GM12891 (cell line): ENCODE measurements at places on chromosomes 16 and 17.

GRCh38 chr17:72400488-72400827, 279.6 kb downstream of the SOX9 start:
- DNase-seq, result no peak

GRCh38 chr16:17305694-17306093, 165.1 kb downstream of the XYLT1 start:
- DNase-seq, result no peak

- no peak for DNase-seq
Observed at GRCh38 chr16:26275021-26275590, 583.3 kb downstream of the HS3ST4 start.

DNA sequence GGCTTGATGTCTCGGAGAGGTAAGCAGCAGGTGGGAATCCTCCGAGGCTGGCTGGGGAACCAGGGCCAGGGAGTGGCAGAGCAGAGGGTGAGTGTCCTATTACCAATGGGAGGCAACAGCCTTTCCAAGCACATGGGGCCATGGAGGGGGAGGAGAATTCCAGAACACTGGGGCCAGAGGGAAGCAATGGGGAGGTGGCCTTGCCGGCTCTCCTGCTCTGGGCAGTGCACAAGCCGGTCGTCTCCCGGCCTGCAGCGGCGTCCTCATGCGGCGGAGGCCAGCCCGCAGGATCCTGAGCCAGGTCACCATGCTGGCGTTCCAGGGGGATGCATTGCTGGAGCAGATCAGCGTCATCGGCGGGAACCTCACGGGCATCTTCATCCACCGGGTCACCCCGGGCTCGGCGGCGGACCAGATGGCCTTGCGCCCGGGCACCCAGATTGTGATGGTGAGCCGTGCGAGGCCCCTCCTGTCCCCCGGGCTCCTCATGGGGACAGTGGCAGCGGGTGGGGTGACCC, 21.9 kb downstream of the SGSH start:
- no peak for DNase-seq

- no peak for DNase-seq
Observed at GRCh38 chr16:88831838-88832237, 20.1 kb upstream of the APRT start.

DNA sequence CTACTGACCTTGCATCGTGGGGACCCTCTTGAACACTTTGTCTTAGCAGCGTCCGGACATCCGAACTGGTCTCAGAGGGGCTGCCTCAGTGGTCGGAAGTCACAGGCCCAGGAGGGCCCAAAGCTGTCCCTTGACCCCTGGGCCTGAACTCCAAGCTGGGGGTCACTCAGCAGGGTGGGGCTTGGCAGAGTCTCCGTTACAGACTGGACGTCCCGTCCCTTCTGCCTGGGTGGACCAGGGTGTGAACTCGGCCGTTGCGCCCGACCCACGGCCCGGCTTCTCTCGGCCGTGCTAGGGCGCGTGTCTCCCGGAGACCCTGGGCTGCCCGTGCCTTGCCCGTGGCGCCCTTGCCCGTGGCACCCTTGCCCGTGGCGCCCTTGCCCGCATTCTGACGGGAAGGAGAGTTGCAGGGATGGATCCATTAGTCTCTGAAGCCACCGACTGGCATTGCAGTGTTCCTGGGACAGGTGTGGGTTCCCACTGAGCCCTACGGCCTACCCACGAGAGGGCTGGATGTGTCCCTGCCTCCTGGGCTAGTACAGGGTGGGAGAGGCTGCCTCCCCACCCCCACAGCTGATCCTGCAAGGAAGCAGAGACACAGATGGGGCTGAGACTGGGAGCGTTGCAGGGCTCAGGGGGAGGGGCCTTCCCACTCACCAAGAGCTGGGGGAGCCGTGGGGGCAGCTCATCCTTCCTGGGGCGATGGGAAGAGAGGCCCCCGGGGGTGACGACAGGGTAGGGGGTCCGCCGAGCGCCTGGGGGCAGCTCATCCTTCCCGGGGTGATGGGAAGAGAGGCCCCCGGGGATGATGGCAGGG, 4.9 kb downstream of the CACNA1H start:
- no peak for DNase-seq

DNA sequence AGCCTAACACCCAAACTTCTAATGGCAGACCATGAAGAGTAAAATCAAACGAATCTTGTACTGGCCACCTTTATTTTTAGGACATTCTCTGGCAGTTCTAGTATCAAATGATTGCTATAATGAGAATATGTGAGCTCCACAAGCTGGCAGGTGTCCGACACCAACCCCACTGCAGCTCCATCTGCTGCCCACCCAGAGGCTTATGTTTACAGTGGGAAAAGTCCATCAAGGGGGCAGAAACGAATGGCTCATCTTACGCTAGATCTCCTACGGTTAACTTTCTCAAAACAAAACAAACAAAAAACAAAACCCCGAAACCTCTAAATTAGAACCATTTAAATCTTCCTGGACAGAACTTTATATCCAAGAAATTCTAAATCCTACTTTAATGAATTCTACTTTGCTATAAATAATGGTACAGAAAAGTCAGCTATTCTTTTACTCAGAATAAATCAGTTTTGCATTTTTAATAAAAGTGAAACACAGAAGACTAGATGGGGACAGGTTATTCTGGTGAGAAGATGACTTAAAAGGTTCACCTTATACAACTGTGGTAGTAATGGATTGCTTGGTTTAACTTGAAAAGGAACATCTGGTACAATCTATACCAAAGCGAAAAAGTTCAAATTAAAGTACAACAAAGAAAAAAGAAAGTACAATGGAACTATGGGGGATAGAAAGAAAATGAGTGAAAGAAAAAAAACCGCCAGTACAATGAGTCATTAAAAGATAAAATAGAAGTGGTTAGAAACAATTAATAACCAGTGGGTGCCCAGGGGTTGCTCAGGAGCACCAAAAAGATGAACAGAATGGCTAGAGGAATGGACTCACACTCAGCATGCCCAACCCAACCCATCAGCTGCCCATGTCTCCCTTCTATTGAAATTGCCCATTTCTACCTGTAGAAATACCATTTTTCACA, 40.2 kb downstream of the GRB2 start:
- no peak for DNase-seq

DNA sequence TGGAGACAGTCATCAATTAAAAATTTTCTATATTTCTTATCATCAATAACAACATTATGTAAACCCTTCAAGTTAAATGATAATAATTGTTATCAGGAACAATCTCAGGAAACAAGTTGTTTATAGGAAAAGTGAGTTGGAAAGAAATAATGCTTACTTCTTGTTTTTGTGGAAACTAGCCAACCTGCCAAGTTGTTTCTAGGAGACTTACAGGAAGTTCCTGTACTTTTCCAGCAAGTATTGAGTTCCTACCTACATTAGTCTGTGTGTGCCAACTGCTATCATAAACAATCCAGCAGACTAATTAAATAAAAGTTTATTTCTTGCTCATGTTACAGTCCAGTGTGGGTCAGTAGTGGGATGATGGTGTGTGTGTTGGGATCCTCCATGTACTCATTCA, 1.6 kb upstream of the CCL14 start:
- DNase-seq, result no peak

DNA sequence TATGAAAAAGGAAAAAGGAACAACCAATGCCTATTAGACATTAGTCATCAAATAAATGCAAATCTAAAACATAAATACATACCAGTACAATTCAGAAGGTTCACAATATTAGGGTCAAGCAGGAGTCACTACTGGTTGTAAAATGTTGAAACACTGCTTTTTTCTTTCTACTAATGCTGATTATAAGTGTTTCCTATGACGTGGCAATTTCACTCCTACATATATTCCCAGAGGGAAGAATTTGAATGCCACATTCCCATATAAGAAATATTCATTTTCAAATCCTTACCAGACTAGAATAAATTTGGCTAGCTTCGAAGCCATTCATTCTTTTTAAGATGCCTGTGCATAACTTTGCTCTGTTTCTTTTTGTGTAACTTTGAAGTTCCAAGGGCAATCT, 2.6 kb upstream of the KRTAP9-2 start:
- no peak for DNase-seq

- DNase-seq, result no peak
Observed at GRCh38 chr17:66354981-66355380, 52.6 kb downstream of the PRKCA start.

DNA sequence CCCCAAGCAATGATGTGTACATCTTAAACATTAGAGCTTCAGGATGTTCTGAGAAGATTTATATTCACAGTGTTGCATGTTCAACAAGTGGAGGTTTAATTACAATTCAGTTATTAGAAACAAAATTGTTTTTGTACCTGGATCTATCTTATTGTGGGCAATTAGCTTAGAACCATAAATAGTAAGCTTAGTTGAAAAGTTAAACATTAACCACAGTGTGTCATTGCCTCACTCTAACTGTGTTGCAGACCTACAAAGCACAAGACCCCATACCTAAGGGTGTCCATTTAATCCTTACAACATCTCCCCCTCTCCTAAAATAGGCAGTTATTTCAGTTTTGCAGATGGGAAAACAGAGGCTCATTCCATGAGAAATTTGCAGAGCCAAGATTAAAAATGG, 632.0 kb upstream of the SOX9 start:
- no peak for DNase-seq

GRCh38 chr17:61314368-61315078, 85.1 kb upstream of the TBX2 start:
- DNase-seq, result no peak
